ENCODE measurements at places on chromosomes 4 and X.

- H3K4me3 ChIP-seq = peak overlapping the region; percentile 16
- peaks cover 14% of the 10 kb centered on the region for H3K4me1 ChIP-seq
- H3K36me3 ChIP-seq = no peaks in the 10 kb centered on the region
- peaks cover 57% of the 10 kb centered on the region for H3K27me3 ChIP-seq
These were observed 93.4 kb downstream of the NHSL2 start for GRCh38 chrX:72003811-72004750.

DNA sequence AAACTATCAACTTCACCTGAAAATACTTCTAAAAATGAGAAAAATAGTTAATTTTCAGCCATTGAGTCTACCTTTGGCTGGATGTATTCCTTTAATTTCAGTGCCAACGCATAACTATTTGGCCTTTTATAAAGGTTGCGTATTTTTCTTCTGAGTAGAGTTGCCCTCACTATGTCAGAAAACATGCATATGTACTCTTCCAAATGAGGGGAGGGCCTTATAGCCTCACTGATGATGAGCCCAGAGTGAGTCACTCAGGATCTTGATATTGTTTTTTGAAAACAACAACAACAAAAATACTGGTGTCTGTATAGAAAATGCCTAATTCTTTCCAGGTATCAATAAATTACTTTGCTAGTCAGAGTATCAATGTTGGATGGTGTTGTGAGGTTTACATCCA is 349.3 kb downstream of the FBXO8 start:
- H3K4me3 ChIP-seq = no peak overlapping the region
- H3K36me3 ChIP-seq = no peaks in the 10 kb centered on the region
- peak; percentile 37 for DNase-seq
- H3K27me3 ChIP-seq = no peaks in the 10 kb centered on the region

DNA sequence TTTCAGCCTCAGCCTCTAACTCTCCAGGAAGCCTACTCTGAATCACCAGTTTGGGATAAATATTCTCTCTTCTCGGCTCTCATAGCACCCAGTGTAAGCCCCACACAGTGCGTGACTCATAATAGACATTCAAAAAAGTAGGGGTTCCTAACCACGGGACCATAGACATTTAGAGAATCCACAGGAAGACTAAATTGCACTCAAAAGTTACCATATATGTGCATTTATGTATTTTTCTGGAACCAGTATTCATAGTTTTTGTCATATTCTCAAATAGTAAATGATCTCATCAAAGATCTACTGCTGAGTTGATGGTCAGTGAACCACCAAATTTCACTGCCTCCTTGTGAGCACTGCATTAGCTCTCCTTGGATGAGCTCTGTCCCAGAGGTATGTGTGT is 625.7 kb downstream of the SMARCA1 start:
- H3K27me3 ChIP-seq = no peaks in the 10 kb centered on the region
- H3K4me1 ChIP-seq = no peaks in the 10 kb centered on the region
- no peak overlapping the region for H3K4me3 ChIP-seq
- peak overlapping the region; percentile 14 for H3K27ac ChIP-seq
- no peak for DNase-seq
- no peaks in the 10 kb centered on the region for H3K36me3 ChIP-seq

DNA sequence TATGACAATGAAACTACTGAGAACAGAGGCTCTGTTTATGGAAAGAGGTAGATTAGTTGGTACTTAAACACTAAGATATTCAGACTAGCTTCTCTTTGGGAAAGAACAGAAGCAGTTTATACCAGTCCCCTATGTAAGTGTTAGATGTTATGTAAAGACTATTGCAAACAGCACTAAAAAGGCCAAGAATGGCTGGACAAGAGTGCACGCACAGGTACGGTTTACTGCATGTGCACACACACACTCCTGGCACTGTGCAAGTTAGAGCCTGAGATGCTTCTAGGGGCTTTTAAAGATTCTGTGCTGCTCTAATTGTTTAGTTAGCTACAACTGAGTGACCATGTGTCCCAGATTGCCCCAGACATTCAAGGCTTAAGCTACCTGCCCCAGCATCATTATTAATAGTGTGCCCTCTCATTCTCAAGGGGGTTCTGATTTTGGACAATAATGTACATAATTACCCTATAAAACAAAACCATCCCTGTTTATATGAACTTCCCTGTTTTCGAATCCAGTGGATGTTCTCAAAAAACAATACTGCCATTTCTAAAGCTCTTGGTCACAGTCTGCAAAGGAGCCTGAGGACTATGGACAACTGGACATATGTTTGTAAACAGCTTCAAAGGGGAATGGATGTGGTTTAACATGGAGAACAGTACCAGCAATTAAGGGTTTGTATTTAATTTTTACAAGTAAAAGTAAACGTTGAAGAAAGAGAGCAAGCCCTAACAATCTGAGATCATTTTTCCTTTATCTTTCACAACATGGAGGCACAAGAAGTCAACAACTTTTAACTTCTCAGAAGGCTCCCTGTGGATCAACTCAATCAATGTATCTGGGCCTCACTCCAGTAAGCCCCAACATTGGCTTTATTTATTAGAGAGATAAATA is 2.0 kb downstream of the SETD7 start:
- H3K4me1 ChIP-seq = peaks cover 10% of the 10 kb centered on the region
- peak; percentile 45 for DNase-seq
- no peaks in the 10 kb centered on the region for H3K36me3 ChIP-seq
- H3K27me3 ChIP-seq = peaks cover 18% of the 10 kb centered on the region
- peak overlapping the region; percentile 93 for H3K4me3 ChIP-seq
- H3K27ac ChIP-seq = no peak overlapping the region

GRCh38 chrX:67604979-67605703 is 61.3 kb downstream of the AR start:
- H3K4me1 ChIP-seq = no peaks in the 10 kb centered on the region
- H3K4me3 ChIP-seq = no peak overlapping the region
- no peaks in the 10 kb centered on the region for H3K27me3 ChIP-seq
- peak overlapping the region; percentile 88 for H3K27ac ChIP-seq
- no peaks in the 10 kb centered on the region for H3K36me3 ChIP-seq

- no peak overlapping the region for H3K4me3 ChIP-seq
- H3K4me1 ChIP-seq = no peaks in the 10 kb centered on the region
- H3K36me3 ChIP-seq = peaks cover 41% of the 10 kb centered on the region
These were observed 75.3 kb downstream of the DCUN1D4 start for GRCh38 chr4:51918251-51918650.

DNA sequence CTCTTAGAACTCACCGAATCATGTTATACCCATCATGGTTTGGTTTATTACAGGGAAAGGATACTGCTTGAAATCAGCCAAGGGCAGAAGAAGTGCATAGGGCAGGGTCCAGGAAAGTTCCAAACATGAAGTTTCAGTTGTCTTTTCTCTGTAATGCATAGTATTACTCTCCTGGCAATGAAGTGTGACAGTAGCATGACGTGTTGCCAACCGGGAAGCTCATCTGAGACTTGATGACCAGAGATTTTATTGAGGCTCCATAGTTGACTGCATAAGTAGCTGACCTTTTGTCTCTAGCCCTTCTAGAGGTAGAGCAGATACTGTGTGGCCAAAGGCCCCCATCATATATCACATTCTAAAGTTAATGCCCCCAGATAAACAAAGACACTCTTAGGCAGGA is 72.1 kb downstream of the BEND4 start:
- H3K4me3 ChIP-seq = no peak overlapping the region
- DNase-seq = no peak
- H3K36me3 ChIP-seq = peaks cover 7% of the 10 kb centered on the region
- no peaks in the 10 kb centered on the region for H3K27me3 ChIP-seq
- no peak overlapping the region for H3K27ac ChIP-seq

- no peak overlapping the region for H3K27ac ChIP-seq
- H3K36me3 ChIP-seq = no peaks in the 10 kb centered on the region
- no peak for DNase-seq
- H3K27me3 ChIP-seq = peaks cover 55% of the 10 kb centered on the region
These were observed 7.3 kb upstream of the GLOD5 start for GRCh38 chrX:48754238-48754637.

- H3K4me1 ChIP-seq = peaks cover 12% of the 10 kb centered on the region
- no peak for DNase-seq
- no peak overlapping the region for H3K27ac ChIP-seq
- peaks cover 42% of the 10 kb centered on the region for H3K27me3 ChIP-seq
- H3K36me3 ChIP-seq = no peaks in the 10 kb centered on the region
- H3K4me3 ChIP-seq = no peak overlapping the region
These were observed 2.3 kb downstream of the NWD2 start for GRCh38 chr4:37246891-37247290.

DNA sequence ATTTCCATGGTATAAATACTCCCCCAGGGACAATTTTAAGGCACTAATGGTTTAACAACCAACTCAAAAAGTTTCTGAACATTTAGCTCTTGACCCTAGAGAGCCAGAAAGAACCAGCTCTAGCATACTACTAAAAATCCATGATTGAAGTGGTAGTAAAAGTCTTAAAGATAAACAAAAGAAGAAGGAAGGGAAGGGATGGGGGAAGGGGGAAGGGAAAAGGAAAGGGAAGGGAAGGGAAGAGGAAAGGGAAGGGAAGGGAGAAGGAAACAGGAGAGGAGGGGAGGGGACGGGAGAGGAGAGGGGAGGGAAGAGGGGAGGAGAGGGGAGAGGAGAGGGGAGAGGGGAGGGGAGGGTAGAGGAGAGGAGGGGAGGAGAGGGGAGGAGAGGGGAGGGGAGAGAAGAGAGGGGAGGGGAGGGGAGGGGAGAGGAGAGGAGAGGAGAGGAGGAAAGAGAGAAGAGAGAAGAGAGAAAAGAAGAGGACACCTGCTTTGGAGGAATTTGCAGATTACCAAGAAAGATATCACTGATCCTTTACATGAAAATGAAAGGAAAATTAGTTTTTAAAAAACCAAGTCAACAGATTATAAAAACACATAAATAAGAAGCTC is 26.4 kb upstream of the FAM241A start:
- H3K27me3 ChIP-seq = no peaks in the 10 kb centered on the region
- no peaks in the 10 kb centered on the region for H3K36me3 ChIP-seq
- no peak for DNase-seq

- no peaks in the 10 kb centered on the region for H3K27me3 ChIP-seq
- H3K4me1 ChIP-seq = peaks cover 6% of the 10 kb centered on the region
- no peak overlapping the region for H3K4me3 ChIP-seq
- H3K36me3 ChIP-seq = no peaks in the 10 kb centered on the region
These were observed 16.7 kb upstream of the EXOSC9 start for GRCh38 chr4:121784401-121784800.

DNA sequence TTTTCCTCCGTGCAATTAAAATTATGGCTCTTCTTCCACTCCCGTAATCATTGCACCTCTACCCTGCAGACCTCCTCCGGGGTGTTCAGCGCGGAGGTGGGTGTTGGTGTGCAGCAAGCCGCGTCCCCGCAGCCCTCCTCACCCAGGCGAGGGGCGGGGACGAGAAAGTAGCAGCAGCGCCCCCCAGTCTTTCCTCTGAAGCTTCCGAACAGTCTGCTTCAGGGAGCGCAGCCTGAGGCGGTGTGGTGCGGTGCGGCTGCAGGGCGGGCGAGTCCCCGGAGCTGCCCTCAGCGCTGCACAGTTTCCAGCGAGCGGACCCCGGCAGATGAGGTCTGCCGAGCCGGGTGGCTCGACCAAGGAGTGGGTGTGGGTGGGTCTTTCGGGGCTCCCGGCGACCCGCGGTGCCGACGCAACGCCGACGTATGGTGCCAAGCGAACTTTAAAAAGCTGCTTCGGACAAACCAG is at the start of gene FRAS1:
Gene FRAS1 (plus strand): TSS at position 189 of the 465 bp plus-strand sequence. CDS start 687 bp downstream, outside the sequence.
- H3K27me3 ChIP-seq = no peaks in the 10 kb centered on the region
- peak; percentile 37 for DNase-seq
- H3K36me3 ChIP-seq = no peaks in the 10 kb centered on the region
- peak within 1 kb of the TSS; percentile 89 for H3K4me3 ChIP-seq

GRCh38 chr4:185213877-185214276 is 4.5 kb downstream of the SNX25 start:
- peaks cover 10% of the 10 kb centered on the region for H3K4me1 ChIP-seq
- no peak overlapping the region for H3K27ac ChIP-seq
- DNase-seq = no peak
- no peak overlapping the region for H3K4me3 ChIP-seq
- no peaks in the 10 kb centered on the region for H3K27me3 ChIP-seq

- no peaks in the 10 kb centered on the region for H3K36me3 ChIP-seq
- no peak for DNase-seq
- no peaks in the 10 kb centered on the region for H3K27me3 ChIP-seq
These were observed 25.0 kb upstream of the SPP1 start for GRCh38 chr4:87950493-87950892.

- no peaks in the 10 kb centered on the region for H3K4me1 ChIP-seq
- H3K27ac ChIP-seq = no peak overlapping the region
- no peaks in the 10 kb centered on the region for H3K36me3 ChIP-seq
- no peak for DNase-seq
- H3K27me3 ChIP-seq = no peaks in the 10 kb centered on the region
These were observed 157.8 kb upstream of the TLL1 start for GRCh38 chr4:165715211-165715610.

DNA sequence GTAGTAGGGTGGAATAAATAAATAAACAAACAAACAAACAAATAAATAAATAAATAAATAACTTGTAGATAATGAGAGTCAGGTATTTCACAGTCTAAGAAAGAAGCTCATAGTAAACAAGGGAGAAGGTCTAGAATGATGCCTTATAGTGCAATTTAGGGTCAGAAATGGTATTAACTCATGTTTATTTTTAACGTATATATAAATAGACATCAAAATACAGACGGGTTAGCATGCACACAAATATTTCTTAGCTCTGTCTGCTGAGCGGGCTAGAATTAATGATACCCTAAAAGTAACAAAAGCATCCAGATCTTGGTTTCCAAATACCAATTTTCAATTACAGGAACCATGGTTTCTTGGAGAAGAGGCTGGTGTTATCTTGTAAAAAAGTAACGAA is 16.6 kb downstream of the PFKFB1 start:
- H3K4me1 ChIP-seq = no peaks in the 10 kb centered on the region
- DNase-seq = no peak
- no peak overlapping the region for H3K4me3 ChIP-seq
- no peak overlapping the region for H3K27ac ChIP-seq

DNA sequence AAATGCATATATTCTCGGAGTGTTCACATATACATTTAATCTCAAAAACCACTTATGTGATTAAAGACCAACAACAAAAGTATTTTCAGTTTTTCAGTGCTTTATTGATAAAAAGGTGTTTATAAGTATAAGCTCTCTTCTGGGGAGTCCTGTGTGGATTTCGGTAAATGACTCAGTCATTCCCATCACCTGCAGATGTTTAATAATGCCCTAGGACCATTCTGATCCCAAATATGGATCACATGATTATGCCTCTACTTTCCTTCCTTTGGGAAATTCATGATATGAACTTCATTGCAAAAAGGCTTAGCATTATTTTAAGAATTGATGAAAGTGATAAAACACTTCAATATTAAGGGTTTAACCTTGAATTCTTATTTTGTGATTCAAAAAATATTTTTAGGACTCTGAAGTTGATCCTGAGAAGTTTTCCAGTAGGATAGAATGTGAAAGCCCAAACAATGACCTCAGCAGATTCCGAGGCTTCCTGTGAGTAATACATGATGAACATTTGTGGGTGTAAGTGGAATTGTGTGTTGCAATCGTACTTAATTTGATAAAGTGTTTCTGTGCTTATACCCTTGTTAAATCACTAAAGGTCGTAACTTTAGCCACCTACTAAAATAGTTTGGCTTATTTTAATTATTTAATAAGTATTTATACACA is 40.2 kb downstream of the ATP10D start:
- H3K4me3 ChIP-seq = peak overlapping the region; percentile 42
- H3K27me3 ChIP-seq = no peaks in the 10 kb centered on the region
- H3K27ac ChIP-seq = peak overlapping the region; percentile 87
- peaks cover under 1% of the 10 kb centered on the region for H3K4me1 ChIP-seq
- DNase-seq = peak; percentile 94
